Small intestine (tissue), 16 donors: ENCODE measurements at places on chromosomes 2 and 18. TPM values are rescaled to one million over a fixed set of nuclear protein-coding genes. Genes with fewer than 3 reads are reported as not detected.

- peak; percentile 51 for DNase-seq
- H3K27me3 ChIP-seq, result no peaks in the 10 kb centered on the region
- H3K36me3 ChIP-seq, result no peaks in the 10 kb centered on the region
- H3K4me3 ChIP-seq, result no peak overlapping the region
Observed at GRCh38 chr2:110853516-110853915, 121.1 kb downstream of the ACOXL start.

GRCh38 chr2:3959372-3959771 is 256.0 kb downstream of the DCDC2C start:
- H3K27ac ChIP-seq, result no peak overlapping the region
- no peaks in the 10 kb centered on the region for H3K4me1 ChIP-seq
- H3K36me3 ChIP-seq, result no peaks in the 10 kb centered on the region
- peak; percentile 35 for DNase-seq
- H3K4me3 ChIP-seq, result no peak overlapping the region
- no peaks in the 10 kb centered on the region for H3K27me3 ChIP-seq

GRCh38 chr2:129872446-129872845 is 107.0 kb upstream of the RAB6C start:
- H3K4me1 ChIP-seq, result peaks cover 3% of the 10 kb centered on the region
- no peaks in the 10 kb centered on the region for H3K27me3 ChIP-seq
- DNase-seq, result no peak

GRCh38 chr2:71071681-71072398 is 3.4 kb downstream of the NAGK start:
- peak overlapping the region; percentile 47 for H3K27ac ChIP-seq
- no peaks in the 10 kb centered on the region for H3K27me3 ChIP-seq
- H3K4me3 ChIP-seq, result no peak overlapping the region
- H3K36me3 ChIP-seq, result peaks cover 14% of the 10 kb centered on the region
- H3K4me1 ChIP-seq, result peaks cover 4% of the 10 kb centered on the region

- H3K36me3 ChIP-seq, result peaks cover 4% of the 10 kb centered on the region
- no peak for DNase-seq
- H3K4me1 ChIP-seq, result peaks cover 2% of the 10 kb centered on the region
- H3K27ac ChIP-seq, result no peak overlapping the region
- H3K4me3 ChIP-seq, result no peak overlapping the region
Observed at GRCh38 chr2:189446780-189447179, 5.5 kb downstream of the WDR75 start.

DNA sequence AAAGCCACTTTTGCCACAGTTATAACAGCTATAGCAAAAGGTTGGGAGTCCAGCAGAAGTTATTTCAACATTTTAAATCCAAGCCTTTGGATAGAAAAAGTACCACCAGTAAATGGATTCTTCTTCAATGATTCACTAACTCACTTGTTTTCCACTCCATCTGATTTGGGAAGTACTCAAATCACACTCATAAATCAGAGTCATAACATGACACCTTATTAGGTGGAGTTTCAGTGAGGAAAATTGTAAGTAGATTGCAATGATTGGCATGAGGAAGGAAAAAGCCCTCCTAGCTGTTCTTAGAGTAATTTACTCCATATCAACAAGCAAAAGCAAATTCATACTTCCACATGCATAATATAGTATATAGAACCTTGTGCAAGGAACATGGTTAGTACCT is 132.9 kb downstream of the NR4A2 start:
- H3K4me1 ChIP-seq, result no peaks in the 10 kb centered on the region
- no peak for DNase-seq
- H3K4me3 ChIP-seq, result no peak overlapping the region
- no peak overlapping the region for H3K27ac ChIP-seq
- H3K36me3 ChIP-seq, result no peaks in the 10 kb centered on the region

DNA sequence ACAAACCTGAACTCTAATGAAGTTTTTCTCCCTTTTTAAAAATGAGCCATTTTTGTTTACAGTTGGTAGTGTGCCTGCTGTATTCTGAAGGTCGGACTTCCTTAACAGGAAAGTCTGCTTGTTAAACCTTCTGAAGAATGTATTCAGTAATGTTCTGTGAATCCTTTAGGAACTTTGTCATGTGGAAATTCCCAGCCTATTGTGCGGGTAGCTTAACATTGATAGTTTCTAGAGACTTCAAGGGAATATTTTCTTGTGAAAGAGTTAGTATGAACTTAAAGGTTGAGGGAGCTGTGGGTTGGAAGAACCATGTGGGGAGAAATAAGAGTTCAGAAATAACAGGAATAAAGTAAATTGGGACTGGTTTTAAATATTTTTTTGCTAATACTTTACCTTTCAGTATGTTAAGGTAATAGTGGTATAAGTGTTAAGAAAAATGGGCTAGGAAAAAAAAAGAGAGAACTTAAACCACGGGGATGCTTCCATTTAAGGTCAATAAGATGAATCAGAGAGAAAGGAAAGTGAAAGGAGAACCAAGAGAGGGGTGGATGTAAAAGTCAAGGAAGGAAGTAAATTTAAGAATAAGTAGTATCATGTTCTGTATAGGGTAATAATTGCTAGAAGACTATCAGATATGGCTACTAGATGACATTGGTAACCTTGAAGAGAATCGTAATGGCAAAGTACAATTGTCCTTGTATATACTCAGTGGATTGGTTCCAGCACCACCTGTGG is 90.5 kb downstream of the PMS1 start:
- H3K4me3 ChIP-seq, result no peak overlapping the region
- H3K4me1 ChIP-seq, result no peaks in the 10 kb centered on the region
- DNase-seq, result no peak
- peaks cover 3% of the 10 kb centered on the region for H3K36me3 ChIP-seq
- no peaks in the 10 kb centered on the region for H3K27me3 ChIP-seq
- no peak overlapping the region for H3K27ac ChIP-seq

GRCh38 chr2:241864850-241865213 is 4.7 kb upstream of the RTP5 start:
- H3K27ac ChIP-seq, result no peak overlapping the region
- H3K27me3 ChIP-seq, result no peaks in the 10 kb centered on the region
- no peaks in the 10 kb centered on the region for H3K36me3 ChIP-seq
- no peak overlapping the region for H3K4me3 ChIP-seq
- no peak for DNase-seq

B3GNT7 gene
- polyA plus RNA-seq, result 44.6 TPM

PPP3R1 gene
- 41.9 TPM for polyA plus RNA-seq

ZNF2 gene
- polyA plus RNA-seq, result 1.6 TPM

INHBB gene
- polyA plus RNA-seq, result not detected

CCL20 gene
- polyA plus RNA-seq, result 9.6 TPM

FNDC4 gene
- polyA plus RNA-seq, result 5.8 TPM
